Hippocampal formation (tissue), 2 donors: ENCODE measurements at places on chromosomes 5 and 9.

- DNase-seq = no peak
Observed at GRCh38 chr5:157563373-157563928, 12.1 kb downstream of the ADAM19 start.

DNA sequence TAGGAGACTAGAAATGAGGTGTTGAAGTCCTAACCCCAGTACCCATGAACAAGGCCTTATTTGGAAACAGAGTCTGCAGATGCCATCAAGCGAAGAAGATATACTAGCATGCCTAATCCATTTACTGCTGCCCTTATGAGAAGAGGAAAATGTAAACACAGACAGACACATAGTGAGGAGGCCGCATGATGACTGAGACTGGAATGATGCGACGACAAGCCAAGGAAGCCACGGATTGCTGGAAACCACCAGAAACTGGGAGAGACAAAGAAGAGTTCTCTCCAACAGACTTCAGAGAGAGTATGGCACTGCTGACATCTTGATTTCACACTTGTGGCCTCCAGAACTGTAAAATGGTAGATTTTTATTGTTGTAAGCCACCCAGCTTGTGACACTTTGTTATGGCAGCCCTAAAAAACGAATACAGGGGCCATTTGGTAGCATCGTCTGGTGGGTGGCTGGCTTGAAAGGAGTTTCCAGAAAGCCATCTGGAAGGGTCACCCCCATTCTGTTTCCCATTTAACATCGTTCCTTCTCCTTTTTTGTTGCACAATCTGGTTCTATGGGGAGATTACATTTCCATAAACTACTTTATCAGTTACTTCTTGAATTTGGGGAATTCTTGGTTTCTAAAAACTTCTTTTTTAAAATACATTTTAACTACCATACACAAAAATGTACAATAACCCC is 193.1 kb downstream of the HSD17B3 start:
- DNase-seq = no peak

DNA sequence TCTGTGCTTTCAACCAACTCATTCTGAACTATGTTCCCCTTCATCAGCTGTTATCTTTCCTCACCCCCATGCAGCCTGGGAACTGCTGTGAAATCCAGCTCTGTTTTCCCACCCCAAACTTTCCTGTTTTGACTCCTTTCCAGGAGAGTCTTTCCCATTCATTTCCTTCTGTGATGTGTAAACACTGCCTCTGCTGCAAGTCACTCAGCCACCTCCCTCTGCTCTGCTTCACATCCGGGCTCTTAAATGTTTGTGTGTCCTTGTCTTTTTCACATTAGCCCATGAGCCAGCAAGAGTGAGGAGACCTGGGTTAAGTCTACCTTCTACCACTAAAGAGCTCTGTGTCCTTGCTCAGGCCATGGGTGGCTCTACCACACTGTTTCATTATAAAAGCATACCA is 137.5 kb downstream of the ICE1 start:
- no peak for DNase-seq

DNA sequence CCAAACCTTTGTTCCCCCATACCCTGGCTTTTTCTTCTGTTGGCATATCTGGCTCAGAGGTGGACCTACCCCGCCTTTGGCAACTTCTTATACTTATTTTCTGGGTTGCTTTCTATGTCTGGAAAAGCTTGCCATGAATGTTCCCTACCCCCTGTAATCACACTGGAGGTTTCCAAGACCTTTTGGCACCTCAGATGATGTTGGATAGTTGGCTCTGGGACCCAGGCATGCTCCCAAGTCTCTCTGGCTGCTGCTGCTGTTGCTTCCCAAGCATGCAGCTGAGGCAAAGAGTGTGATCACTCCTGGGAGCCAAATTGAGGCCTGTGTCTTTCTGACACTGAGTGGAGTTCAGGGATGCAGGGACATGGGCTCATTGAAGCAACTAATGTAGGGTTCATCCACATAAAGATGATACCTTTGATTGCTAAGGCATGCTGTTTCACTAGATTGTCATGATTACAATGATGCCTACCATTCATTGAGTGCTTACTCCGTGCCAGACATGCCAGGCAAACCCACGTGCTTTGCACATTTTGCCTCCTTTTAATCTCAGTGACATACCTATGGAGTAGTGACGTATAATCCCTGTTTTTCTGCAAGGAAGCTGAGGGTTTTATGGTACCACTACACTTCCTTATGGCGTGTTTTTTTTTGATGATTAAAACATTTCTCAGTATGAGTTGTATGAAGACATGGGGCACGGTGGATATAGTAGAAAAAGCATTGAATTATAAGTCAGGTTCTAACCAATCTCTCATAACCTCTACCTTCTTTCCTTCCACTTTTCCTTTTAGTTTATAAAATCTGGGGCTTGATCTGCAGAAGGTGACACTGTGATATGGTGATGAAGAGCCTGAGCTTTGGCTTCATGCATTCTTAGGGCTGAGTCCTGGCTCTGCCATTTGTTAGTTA is 73.1 kb downstream of the ARHGAP26 start:
- no peak for DNase-seq

DNA sequence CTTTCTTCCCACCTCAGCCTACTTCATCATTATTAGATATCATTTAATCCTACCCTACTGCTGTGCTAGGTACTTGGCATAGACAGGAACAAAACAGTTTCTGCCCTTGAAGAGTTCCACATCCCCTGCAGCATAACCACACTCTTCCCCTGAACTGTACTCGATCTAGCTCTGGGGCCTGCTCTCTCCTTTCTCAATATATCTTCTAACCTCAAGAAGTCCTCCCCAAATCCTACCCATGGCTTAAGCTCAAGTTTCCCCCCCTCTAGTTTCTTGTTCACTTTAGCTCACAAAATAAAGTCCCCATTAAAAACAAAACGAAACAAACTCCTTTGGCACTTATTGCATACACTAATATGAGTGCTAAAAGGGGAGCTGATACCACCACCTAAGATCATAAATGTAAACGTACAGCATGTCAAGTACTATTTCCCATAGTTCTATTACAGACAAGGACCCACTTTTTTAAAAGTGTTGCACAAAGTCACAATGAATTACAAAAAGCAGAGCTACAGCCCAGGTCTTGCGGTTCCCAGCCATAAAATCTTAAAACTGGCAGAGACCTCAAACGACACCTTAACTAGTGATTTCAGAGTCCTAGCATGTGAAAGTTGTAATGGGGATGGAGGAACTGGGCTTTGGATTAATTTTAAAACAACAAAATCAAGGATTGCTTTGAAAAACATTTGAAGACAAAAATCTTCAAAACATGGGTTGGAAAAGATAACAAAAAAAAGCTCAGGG is 80.7 kb downstream of the PTPDC1 start:
- DNase-seq = no peak

GRCh38 chr5:169354263-169354662 is 53.3 kb upstream of the SLIT3 start:
- DNase-seq = no peak

DNA sequence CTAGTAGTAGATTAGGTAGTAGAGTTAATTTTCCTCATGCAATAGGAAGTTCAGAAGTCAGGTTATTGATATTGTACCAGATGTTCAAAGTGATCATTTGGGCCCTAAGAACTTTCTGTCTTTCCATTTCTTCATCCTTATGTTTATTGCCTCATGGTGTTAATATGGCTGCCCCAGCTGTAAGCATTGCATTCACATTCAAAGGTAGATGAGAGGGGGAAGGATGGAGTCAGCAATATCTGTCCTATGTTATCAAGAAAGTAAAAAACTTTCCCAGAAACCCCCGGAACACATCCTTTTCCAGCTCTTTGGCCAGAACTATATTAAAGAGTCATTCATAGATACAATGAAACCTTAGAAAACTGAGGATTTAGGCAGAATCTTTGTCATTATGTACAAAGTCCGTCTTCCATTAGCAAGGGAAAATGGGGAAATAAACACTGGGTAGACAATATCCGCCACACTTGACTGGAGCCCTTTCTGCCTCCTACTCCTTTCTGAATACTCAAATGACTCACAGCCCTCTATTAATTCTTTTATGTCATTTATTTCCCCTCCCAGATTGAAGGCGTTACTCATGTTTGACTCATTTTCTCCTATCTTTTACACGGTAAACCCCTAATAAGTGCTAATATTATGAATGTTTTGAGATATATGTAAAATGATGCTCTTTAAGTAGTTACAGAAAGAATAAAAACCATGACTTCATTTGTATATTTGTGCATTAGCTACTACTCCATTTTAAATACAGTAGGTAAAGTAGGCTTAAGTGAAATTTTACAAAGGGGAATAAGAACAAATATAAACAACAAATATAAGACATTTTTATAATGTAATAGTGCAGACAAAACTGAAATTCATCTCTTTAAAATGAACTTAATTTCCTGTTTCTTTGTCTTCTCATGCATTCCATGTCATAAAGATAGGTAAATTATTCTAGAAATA is 127.6 kb downstream of the SLF1 start:
- no peak for DNase-seq

GRCh38 chr5:126508251-126508961 is 85.2 kb downstream of the GRAMD2B start:
- no peak for DNase-seq

DNA sequence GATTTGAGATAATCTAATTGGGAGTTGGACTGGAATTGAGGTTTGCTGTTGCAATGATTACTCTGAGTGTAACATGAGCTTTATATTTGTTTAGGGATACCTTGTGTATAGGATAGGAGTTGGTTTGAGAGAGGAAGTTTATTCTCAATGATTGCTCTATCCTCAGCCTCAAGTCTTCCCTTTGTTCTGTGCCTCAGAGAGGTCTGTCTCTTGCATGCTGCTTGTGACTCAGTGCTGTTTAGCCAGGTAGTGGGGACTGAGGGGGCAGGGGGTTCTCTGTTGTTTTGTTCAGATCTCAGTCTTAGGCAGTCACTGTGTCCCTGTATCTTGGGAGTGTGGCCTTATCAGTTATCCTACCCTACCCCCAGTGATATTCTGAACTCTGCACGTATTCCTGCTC is 192.1 kb downstream of the SPATA31D1 start:
- DNase-seq = no peak

- DNase-seq = no peak
Observed at GRCh38 chr5:160969645-160970044, 117.6 kb upstream of the ATP10B start.

GRCh38 chr9:79471580-79472543 is 99.9 kb upstream of the TLE4 start:
- DNase-seq = peak; percentile 64

DNA sequence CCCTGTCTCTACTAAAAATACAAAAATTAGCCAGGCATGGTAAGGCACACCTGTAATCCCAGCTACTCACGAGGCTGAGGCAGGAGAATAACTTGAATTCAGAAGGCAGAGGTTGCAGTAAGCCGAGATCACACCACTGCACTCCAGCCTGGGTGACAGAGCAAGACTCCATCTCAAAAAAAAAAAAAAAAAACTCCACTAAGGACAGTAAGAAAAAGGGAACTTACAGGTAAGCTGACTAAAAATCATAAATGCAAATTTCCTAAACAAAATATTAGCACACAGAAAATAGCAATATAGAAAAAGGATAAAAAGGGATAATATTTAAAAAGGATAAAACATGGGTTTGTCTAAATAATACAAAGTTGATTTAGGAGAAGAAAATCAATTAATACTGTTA is 27.9 kb upstream of the HNRNPA0 start:
- DNase-seq = no peak

- DNase-seq = no peak
Observed at GRCh38 chr9:81370650-81371049, 318.7 kb downstream of the TLE1 start.

- DNase-seq = no peak
Observed at GRCh38 chr5:164058621-164059020, 553.2 kb downstream of the MAT2B start.

- no peak for DNase-seq
Observed at GRCh38 chr5:89849830-89850512, 559.6 kb downstream of the CETN3 start.

DNA sequence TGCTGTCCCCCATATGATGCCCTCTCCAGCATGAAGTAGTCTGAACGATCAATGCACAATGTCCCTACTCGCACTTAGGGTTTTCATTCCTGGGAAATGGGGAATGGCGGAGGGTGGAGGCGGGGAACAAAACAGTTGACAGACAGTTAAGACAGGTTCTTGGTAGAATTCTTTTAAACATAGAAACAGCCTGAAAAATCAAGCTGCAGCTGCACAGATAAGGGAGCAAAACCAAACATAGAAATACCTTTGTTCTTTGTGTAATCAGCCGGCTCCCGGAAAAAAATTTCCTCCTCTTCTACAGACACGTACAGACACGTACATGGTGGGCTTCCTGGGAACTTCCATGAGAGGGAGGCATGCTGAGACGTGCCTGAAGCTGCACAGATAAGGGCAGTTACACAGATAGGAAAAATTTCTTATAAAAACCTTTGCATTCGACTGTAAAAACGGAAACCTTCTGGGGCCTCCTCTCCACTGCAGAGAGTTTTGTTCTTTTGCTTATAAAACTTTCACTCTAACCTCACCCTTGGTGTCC is 662.4 kb upstream of the PTPRD start:
- DNase-seq = no peak

- DNase-seq = no peak
Observed at GRCh38 chr5:100026606-100027005, 508.6 kb upstream of the FAM174A start.

GRCh38 chr5:119318256-119318894 is 37.4 kb upstream of the TNFAIP8 start:
- DNase-seq = no peak

- no peak for DNase-seq
Observed at GRCh38 chr5:22431406-22431805, 421.7 kb downstream of the CDH12 start.

- no peak for DNase-seq
Observed at GRCh38 chr5:74288448-74289108, 351.9 kb downstream of the ENC1 start.

DNA sequence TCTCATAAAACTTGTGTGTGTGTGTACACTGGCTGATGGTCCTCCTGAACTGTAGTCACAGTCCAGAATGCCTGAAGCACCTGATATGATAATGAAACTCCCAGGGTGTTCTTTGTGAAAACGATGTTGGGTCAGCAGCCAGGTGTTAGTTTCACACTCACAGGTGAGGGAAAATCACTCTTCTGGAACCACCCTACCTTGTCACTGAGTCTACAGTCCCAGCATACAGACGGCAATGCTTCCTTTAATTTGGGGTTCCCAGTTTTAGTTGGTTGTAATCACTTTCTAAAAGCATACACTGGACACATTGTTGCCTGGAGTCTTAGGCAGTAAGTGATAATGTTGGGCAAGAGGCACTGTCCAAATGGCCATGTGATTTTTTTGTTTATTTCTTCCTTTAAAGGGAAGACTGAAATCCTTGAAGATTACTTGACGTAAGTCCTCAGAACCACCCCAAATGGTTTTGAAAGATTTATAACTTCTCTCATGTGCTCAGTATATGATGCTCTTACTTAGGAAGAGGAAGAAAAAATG is 18.2 kb upstream of the MGAT1 start:
- no peak for DNase-seq
